ENCODE measurements at places on chromosomes 6 and 20. TPM values are rescaled to one million over a fixed set of nuclear protein-coding genes. Genes with fewer than 3 reads are reported as not detected.

Gene ZNF165
- 0.26 TPM for total RNA-seq

Gene ARMC12
- 0.43 TPM for total RNA-seq

Gene SSR1
- total RNA-seq: 84.6 TPM

Gene ZC3H12D
- total RNA-seq: not detected

Gene MYCT1
- total RNA-seq: 192 TPM

Gene SUMO4
- 0.76 TPM for total RNA-seq

Gene SMLR1
- not detected for total RNA-seq

Gene DYNLT2
- total RNA-seq: 0.86 TPM

Gene GUCA1A
- total RNA-seq: not detected

Gene MCM3
- total RNA-seq: 52.8 TPM

Gene HUS1B
- 0.69 TPM for total RNA-seq

Gene CTAGE9
- not detected for total RNA-seq

Gene PROCR
- 108 TPM for total RNA-seq

Gene TREM1
- total RNA-seq: not detected

Gene LY6G6F
- not detected for total RNA-seq
